ENCODE measurements at places on chromosomes 12 and 14. TPM values are rescaled to one million over a fixed set of nuclear protein-coding genes. Genes with fewer than 3 reads are reported as not detected.

GRCh38 chr14:31180299-31181051 is 27.1 kb downstream of the HECTD1 start:
- DNase-seq = no peak

DNA sequence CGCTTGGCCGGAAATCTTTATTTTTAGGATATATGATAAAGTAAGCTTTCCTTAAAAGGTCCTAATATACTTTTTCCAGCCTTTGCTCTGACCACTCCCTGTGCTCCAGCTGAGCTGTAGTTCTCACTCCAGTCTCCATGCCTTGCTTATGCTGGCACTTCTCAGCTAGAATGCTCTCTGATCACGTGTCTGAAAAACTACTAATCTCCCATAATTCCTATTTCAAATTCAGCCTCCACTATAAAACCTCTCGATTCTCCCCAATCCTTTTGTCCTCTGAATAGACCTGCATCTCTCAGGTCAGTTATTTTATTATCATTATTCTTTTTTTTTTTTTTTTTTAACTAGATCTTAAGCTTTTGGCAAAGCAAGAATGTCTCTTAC is 3.7 kb downstream of the BIN2 start:
- no peak for DNase-seq

GRCh38 chr14:22226381-22226780 is 362.6 kb downstream of the DAD1 start:
- DNase-seq = peak; percentile 15

GRCh38 chr12:89756585-89757398 is 48.2 kb upstream of the ATP2B1 start:
- no peak for DNase-seq

- peak; percentile 11 for DNase-seq
These were observed 57.9 kb downstream of the SLC17A8 start for GRCh38 chr12:100414739-100415138.

The NACA gene
- total RNA-seq = 1,762 TPM

GRCh38 chr12:26800347-26800746 is 32.6 kb downstream of the ITPR2 start:
- DNase-seq = no peak

Measured in H7 (cell line).